ENCODE measurements at places on chromosomes 5 and 9.

- no peak for DNase-seq
Observed at GRCh38 chr5:14591548-14591947, 10.0 kb downstream of the OTULINL start.

DNA sequence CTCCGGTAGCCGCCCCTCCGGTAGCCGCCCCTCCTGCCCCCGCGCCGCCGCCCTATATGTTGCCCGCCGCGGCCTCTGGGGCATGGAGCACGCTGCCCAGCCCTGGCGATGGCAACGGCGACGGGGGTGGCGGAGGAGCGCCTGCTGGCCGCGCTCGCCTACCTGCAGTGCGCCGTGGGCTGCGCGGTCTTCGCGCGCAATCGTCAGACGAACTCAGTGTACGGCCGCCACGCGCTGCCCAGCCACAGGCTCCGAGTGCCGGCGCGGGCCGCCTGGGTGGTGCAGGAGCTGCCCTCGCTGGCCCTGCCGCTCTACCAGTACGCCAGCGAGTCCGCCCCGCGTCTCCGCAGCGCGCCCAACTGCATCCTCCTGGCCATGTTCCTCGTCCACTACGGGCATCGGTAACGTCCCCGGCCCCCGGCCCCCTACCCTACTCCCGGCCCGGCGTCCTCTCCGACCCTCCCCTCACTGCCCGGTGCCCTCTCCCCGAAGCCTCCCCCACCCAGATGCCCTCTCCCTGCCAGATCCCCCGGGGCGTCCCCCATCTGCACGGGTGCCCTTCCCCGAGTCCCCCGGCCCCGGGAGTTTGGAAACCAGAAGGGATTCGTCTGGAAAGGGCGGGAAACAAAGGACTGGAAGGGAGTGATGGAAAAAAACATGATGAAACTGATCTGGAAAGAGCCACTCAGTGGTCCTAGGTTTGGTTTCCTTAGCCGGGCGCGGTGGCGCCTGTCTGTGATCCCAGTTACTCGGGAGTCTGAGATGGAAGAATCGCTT, 417 bp downstream of the SRD5A1 start:
- peak; percentile 8 for DNase-seq

- DNase-seq, result no peak
Observed at GRCh38 chr5:3299441-3299840, 296.2 kb upstream of the IRX1 start.

DNA sequence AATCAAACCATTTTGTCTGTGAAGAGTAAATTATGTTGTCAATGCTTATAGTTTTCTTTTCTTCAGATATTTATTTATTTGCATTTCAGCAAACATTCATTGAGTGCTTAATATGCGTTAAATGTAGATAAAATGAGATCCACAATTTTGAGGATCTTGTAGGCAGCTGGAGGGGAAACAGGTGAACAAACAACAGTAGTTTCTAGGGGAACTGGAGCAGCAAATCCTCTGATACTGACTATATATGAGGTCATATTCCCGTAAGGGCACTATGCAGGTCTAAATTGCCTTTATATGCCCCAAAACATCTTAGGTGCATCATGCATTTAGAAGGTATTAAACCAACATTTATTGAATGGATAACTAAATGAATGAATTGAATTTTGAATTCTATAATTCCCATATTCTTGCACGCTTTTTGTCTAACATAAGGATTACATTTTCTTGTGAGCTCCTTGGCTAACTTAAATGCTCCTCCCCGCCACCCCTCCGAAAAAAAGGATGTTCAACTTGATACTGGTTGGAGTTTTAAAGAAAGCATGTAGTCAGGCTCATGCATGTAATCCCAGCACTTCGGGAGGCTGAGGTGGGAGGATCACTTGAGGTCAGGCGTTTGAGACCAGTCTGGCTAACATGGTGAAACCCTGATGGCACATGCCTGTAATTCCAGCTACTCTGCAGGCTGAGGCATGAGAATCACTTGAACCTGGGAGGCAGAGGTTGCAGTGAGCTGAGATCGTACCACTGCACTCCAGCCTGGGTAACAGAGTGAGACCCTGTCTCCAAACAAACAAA, 299.8 kb downstream of the TMEM38B start:
- no peak for DNase-seq

DNA sequence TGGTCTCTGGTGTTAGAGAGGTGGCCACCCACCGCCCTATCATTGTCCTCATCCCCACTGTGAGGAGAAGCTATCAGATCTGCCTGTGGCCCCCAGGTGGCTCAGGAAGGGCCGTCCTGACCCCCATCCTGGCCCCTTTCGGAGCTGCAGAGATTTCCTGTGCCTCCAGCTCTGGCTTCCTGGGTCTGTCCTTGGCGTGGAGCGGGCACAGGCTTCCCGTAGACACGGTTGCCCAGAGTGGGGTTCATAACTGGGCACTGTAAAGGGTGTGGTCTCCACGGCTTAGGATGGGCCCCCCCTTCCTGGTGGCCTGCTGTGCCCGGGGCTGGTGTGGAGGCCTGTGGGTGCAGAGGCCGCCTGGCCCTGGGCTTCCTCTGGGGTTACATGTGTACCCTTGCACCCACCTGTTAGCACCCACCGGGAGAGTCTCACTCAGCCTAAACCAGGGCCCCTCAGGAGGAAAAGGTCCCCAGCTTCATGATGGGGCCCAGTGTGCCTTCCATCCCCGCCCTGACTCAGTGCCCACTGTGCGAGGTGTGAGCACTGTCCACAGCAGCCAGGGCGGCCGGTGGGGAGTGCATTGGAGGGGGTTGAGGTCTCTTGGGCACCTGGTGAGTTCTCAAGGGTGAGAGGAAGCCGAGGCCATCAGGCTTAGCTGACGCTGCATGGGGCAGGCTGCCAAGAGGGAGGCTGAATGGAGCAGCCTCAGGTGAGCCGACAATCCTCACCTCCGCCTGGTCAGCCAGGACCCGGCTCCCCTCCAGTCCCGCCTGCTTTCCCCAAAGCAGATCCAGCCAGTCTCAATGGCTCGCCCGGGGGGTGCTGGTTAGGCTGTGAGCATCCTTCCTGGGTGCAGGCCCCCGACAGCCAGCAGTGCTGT, 15.3 kb upstream of the AJM1 start:
- DNase-seq, result no peak

DNA sequence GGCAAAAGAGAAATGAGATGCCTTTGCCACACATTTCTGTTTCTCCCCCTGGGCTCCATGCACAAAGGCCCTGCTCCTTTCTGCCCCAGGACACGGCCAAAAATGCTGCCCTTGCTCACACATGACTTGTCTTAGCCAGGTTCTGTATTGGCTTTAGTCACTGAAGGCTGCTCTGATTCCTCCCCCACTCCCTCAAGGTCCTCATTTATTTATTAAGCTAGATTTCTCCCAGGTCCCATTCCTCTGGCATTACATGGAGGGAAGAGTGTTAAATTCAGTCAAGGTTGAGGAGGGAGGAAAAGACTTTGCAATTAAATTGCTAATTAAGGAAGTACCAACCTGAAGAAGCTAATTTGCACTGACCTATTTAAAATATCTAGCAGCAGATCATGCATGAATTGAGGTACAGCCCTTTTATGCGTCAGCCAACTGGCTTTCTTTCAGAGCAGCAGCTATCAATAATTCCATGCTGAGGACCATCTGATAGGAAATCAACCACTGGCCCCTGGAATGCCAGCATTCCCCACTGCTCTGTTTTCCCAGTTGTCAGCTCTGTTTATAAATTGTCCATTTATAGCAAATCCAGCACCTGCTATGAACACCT, 81.2 kb upstream of the MAP3K1 start:
- no peak for DNase-seq

DNA sequence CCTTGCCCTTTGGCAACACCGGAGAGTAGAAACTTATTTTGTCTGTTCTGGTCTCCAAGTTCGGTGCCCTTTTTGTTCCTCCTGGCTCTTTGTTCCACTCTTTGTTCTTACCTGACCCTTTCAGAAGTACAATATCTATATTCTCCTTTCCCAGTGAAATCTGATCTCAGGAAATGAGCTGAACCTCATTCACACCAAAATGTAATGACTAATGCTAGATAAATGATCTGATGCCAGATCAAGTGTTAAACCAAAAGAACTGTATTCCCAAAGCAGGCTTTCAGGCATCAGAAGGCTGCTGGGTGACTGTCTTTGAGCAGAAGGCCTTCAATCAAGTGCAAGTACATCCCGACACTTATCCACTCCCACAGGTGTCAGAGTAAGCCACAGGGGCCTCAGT, 156.4 kb downstream of the SPOCK1 start:
- DNase-seq, result no peak

GRCh38 chr5:117888688-117889087, 1099.7 kb downstream of the DTWD2 start:
- peak; percentile 7 for DNase-seq

GRCh38 chr5:159262472-159262858, 625 bp upstream of the UBLCP1 start:
- peak; percentile 14 for DNase-seq

DNA sequence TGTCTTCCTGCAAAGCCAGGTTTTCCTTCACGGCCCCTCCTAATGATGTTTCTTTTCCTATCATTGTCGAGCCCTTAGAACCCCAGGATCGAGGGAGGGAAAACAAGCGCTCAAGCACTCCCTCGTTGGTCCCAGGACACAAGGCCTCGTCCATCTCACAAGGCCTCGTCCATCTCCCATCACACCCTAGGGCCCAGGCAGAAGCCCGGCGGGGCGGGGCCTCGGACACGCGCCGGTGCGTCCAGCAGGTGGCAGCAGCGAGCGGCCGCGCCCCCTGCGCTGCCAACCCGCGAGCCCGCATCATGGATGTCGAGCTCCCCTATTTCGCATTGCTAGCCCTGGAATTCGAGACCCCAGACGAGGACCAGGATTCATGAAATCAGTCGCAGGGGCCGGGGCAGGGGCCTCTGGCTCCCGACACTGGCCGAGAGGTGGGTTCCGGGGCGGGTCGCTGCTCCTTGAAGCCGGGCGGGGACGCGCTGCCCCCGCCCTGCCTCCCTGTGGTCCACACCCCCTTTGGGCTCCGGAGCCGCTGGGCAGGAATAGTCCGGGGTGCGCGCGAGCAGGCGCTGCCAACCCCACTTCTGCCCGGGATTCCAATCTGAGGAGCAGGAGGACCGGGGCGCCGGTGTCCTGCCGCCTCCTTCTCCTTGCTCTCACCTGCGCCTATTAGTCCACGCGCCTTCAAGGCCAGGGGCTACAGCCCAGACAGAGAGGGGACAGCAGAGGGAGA, at the start of gene ABLIM3:
ABLIM3 (plus strand) TSS at position 270 of the 733 bp plus-strand sequence. CDS start 603 bp downstream, outside the sequence.
- DNase-seq, result peak; percentile 69

- no peak for DNase-seq
Observed at GRCh38 chr9:122201641-122202040, 27.1 kb downstream of the LHX6 start.

GRCh38 chr5:172683645-172684471, 42.8 kb downstream of the NEURL1B start:
- DNase-seq, result peak; percentile 47

DNA sequence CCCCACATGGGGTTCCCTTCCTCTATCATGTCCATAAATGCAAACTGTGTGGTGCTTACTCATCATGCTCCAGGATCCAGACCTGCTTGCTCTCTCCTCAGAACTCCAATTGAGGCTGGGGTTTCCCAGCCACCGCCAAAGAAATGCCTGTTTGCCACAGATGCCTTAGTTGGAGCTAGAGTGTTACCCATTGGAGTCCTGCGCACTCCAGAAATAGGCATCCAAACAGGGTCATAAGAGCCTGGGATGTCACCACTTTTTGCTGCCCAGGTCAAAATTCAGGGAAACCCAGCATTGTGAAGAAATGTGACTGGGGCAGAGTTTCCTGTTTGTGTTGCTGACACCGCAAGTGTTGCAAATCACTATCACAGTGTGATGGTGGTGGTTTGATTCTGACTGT, 60.7 kb upstream of the SPDL1 start:
- DNase-seq, result no peak

- no peak for DNase-seq
Observed at GRCh38 chr5:43314724-43315123, 1.5 kb upstream of the HMGCS1 start.

DNA sequence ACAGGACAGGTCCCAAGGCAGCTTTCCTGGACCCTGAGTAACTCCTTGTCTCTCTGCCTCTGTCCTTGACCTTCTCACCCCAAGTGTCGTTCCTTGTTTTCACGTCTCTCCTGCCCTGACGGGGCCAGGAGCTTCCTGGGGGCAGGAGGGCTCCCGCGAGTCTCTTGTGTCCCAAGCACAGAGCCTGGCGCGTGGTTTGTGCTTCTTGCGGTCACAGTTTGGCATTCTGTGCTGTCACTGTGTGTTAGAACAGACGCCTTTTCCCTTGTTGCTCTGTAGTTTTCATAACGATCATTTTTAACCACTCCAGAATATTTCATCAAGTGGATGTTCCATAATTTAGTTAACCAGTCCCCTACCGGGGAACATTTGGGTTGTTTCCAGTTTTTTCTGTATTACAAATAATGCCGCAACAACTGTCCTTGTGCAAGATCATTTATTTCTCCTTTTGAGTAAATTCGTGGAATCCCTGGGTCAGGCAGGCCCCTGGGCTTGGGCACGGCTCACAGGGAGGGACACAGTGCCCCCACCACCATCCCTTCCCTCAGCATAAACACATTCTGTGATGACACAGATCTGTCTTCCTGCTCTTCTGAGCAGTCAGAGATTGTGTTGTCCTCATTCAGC, 71.9 kb downstream of the TSPAN17 start:
- no peak for DNase-seq

- no peak for DNase-seq
Observed at GRCh38 chr5:83474991-83475390, 3.4 kb downstream of the VCAN start.
